Muscle of back (tissue), 13 donors: ENCODE measurements at places on chromosomes 7 and 10. TPM values are rescaled to one million over a fixed set of nuclear protein-coding genes. Genes with fewer than 3 reads are reported as not detected.
A peak's percentile ranks its signal among the peaks of the same experiment; 100 is the strongest.

The MNX1 gene
- not detected for polyA plus RNA-seq

- DNase-seq: no peak
Measured at GRCh38 chr10:131575877-131576276, 264.4 kb upstream of the TCERG1L start.

DNA sequence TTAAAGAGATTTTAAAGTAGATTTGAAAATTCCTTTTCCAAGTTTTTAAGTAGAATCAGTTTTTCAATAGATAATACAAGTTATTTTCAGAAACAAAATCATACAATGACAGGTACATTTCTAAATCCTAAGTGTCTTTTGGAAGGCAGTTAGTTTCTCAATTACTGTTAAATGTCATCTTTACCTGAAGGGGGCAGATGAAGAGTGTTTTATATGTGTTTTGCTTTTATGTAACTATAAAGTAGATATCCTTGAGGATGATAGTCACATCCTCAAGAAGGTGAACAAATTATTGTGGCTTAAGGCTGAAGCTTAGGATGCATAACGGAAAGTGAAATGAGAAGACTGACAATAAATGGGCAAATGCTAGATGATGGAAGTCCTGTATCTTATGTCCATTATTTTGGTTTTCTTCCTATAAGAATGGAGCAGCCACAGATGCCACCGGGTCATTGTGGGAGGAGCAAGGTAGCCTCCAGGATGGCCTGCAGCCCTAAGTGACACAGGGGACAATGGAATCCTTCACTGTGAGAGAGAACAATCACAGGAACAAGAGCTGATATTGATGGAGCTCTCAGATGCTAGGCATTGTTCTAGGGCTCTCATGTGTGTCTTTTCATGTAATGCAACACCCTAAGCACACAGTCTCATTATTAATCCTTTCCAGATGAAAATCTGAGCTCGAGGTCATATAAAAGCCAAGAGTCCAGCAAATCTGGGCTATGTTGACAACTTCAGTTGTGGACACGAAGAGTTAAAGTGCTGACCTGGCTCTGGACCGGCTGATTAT is 14.1 kb upstream of the MKX start:
- DNase-seq: no peak

The SAP25 gene
- 2.5 TPM for polyA plus RNA-seq

DNA sequence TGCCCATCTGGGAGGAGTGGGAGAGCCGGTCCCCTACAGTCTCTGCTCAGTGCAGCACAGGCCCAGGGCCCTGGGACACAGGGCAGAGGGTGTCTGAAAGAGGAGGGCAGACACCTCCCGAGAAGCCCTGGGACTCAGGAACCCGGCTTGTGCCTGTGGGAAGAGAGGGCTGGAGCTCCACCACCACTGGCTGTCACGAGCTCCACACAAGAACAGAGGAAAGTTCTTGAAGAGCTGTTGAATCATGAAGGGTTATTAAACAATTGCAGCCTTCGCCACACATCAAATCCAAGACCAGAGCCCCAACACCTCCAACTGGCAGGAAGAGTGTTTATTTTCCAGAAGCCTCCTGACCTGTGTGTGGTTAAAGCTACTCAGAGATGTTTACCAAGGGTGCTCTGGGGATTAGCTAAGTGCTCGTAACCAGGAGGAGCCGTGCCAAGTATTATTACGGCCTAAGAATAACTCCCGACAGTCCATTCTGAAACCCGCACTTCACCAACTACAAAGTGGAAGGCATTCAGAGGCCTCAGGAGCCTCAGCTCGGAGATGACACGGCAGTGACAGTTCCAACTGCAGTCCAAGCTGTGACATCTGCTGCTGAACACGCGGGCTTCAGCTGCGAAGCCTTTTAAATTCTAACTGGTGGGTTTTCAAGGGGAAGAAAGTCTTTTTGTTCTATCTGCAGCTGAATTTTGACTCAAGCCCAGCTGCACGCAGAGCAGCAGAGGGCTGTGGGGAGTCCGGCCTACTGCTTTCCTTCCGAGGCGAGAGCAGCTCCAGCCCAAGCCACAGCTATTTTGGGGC is 75.1 kb downstream of the MAD1L1 start:
- DNase-seq: peak; percentile 78

DNA sequence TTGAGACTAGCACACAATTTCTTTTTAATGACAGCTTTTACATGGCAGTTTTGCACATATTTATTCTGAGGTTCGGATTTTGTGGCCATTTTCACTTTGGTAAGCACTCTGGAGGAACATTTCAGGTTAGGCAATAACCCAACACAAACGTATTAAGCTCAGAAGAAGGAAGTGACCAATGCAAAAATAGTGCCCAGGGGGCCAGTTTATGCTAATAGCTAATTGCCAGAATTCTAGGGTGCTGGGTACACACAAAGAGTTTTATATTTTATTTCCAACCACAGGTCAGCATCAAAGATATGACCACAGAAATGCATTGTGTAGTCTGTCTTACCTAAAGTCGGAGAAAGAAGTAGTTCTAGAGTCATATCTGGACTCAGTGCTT is 8.4 kb upstream of the AGR2 start:
- no peak for DNase-seq

DNA sequence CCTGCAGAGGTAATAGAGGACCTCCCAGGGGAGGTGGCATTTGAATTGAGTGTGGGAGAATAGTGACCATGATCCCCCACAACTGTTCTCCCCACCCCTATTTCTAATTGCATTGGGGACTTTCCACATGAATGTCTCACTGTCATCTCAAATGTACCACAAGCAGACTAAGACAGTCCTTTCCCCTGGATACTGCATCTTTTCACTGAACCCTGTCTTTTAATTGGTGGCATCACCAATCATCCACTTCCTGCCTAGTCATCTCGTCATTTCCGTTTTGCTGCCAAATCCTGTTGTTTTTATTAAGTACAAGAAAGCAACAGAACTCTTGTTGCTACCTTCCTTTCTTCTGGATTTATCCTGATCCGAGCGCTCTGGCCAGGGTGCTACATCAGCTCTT is 120.3 kb downstream of the NRP1 start:
- no peak for DNase-seq

- DNase-seq: no peak
Measured at GRCh38 chr7:108244110-108244509, 113.9 kb upstream of the LAMB4 start.

DNA sequence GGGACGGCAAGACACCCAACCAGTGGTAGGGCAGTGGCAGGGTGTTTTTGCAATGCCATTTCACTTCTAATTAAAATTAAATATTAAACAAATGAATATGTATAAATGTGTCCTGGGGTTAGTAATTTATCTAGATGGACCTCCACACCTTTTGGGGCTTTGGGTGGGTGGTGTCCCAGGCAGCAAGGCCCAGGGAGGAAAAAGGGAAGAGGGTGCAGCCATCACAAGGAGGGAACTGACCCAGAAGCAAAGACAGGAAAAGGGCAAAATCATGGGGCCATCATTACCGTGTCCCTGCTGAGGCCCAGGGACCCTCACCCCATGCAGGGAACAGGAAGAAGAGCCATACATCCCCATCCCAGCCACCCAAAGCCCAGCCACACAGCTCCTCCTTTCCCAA is 204.6 kb downstream of the GRID1 start:
- no peak for DNase-seq

DNA sequence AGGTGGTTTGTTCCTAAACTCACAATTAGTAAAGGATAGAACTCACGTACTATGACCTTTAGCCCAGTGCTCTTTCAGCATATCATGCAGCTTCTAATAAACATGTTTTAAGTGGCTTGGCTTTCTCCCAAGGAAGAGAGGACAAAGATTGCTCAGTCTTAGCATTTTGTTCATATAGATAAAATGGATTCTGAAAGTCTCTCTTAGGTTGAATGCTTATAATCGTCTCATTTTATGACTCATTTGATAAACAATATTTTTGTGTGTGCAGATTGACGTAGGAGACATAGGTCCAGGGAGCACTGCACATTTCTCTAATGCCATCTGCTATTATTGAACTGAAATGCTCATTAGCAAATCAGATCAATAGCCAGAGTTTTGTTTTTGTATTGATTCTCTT is 44.8 kb downstream of the GNAT3 start:
- no peak for DNase-seq

The RARRES2 gene
- polyA plus RNA-seq: 38.8 TPM

The CALML3 gene
- 0.49 TPM for polyA plus RNA-seq

DNA sequence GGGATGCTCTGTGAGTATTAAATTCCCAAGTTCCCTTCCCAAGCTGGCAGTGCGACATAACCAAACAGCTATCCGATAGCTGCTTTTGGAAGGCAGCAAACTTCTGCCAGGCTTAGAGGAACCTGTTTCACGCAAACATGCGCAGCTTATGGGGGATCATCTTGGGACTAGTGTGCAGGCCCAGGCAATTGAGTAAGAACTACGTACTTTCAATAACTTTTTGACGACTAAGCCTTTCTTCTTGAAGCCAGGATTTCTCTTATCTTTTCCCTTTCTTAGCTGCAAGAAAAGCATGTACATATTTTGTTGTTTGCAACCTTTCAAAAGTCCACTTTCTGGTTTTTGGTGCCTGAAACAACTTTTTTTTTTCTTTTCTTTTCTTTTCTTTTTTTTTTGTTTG is 28.7 kb upstream of the SEPHS1 start:
- no peak for DNase-seq

The CARD11 gene
- polyA plus RNA-seq: 0.60 TPM

- DNase-seq: no peak
Measured at GRCh38 chr7:147400221-147400689, 1190.3 kb upstream of the C7orf33 start.

DNA sequence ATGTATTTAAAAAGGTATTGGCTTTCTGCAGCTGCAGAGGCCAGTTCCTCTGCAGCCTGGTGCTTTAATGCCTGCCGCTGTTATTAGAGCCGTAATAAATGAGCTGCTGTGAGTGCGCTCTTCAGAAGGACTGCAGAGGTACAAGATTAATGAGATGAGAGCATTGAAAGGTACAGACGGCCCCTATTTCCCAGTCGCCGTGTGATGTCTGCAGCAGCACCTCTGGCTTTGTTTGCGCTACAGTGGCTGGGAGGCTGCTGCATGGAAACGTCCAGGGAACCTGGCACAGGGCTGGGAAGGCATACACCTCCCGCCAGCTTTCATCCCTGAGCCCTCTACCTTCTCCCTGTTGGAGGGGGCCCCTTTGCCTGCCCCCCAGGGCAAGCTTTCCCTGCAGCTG is 383.8 kb upstream of the ZMIZ1 start:
- no peak for DNase-seq

DNA sequence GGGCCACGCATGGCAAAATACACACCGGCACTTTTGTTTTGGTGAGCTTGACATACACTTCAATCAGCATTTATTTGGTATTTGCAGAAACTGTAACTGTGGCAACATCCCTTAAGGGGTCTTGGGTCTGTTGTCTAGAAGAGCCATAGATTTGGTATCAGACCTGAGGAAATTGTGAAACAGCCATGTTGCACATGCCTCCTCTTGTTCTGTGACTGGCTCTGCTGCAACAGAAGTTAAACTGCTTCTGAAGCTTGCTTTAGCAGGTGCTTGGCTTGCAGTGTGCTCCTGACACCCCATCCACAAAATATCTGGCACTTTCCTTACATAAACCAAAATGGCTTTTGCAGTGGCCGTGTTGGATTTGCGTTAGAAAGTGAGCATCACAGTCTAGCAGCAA is 247.3 kb downstream of the GATA3 start:
- DNase-seq: no peak

The CLDN4 gene
- 0.34 TPM for polyA plus RNA-seq

DNA sequence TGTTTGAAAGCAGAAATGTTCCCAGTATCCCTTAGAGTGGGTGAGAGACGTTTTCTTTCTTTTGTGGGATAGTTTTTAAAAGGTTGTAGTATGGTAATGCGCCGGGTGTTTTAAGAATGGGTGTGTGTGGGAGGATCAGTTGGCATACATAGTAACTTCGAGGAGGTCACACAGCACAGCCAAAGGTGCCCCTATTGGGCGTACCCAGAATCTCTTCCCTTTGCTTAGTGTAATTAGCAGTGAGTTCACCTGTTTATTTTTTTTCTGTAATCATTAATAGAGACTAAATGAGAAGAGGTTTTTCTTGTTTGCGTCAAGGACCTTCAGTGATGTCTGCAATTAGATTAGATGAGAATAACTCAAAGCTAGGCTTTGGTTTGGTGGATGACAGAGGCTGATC is 1.5 kb downstream of the PLEKHA8 start:
- no peak for DNase-seq

The C10orf71 gene
- polyA plus RNA-seq: 23.1 TPM

DNA sequence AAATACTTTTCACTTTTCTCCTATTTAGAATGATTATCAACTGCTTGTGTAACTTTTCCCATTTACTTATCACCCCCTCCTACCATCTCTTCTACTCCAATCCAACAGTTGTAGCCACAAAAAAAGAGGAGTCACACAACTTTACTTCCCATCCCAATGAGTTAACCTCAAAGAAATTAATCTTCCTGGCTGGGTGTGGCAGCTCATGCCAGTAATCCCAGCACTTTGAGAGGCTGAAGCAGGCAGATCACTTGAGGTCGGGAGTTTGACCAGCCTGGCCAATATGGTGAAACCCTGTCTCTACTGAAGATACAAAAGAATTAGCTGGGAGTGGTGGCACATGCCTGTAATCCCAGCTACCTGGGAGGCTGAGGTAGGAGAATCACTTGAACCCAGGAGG is 19.9 kb downstream of the SYPL1 start:
- DNase-seq: no peak

The VGF gene
- not detected for polyA plus RNA-seq

DNA sequence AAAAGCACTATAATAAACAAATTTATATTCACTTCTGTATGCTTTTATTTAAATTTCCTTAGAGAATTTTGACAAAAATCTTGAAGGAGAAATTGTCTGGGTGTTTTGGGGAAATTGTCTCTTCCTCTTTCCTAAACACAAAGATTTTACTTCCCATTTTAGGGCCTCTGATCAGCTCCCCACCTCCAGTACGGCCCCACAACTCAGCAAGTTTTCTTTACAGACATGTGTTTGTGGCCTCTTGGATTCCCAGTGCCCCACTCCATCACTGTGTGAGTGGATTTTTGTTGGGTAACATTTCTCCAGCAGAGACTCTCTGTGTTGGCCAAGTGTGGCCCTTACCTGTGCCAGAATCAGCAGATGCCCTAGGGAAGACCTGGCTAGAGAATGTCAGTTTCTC is 182.8 kb upstream of the CDC14C start:
- DNase-seq: no peak

- DNase-seq: no peak
Measured at GRCh38 chr10:47107007-47107747, 192.8 kb upstream of the GDF10 start.

The TIMM23 gene
- polyA plus RNA-seq: 58.1 TPM

GRCh38 chr7:90946730-90947501 is 317.3 kb upstream of the FZD1 start:
- DNase-seq: no peak

The HTR5A gene
- not detected for polyA plus RNA-seq
